ENCODE measurements at places on chromosomes 4 and X.

GRCh38 chr4:163300445-163300844, 32.0 kb downstream of the NPY1R start:
- DNase-seq: no peak

GRCh38 chr4:88098993-88099752, 59.3 kb downstream of the ABCG2 start:
- no peak for DNase-seq

GRCh38 chr4:176545872-176546271, 226.1 kb downstream of the SPCS3 start:
- no peak for DNase-seq

- no peak for DNase-seq
These were observed 76.7 kb downstream of the CCNB3 start for GRCh38 chrX:50281253-50281652.

- DNase-seq: no peak
These were observed 81.5 kb upstream of the SMIM10 start for GRCh38 chrX:134909261-134909660.

DNA sequence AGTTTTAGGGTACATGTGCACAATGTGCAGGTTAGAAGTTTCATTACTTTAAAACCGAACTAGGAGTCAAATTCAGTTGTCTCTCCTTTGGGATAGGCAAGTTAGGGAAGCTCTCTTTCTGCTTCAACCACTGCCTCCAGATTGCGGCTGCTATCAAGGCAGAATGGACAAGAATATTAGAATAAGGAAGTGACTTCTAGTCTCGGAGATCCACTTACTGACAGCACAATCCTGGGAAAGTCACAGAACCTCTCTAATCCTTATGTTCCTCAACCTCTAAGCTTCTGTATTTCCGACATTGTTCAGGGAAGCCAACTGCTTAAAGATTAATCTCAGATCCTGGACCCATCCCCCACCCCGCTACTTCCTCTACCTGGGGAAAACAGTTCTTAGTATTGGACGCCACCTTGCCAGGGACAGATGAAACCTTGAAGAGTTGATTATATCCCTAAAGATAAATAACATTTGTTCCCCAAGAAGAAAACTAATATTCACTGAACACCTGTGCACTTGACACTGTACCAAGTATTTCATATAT, 2.1 kb downstream of the NUP62CL start:
- no peak for DNase-seq

DNA sequence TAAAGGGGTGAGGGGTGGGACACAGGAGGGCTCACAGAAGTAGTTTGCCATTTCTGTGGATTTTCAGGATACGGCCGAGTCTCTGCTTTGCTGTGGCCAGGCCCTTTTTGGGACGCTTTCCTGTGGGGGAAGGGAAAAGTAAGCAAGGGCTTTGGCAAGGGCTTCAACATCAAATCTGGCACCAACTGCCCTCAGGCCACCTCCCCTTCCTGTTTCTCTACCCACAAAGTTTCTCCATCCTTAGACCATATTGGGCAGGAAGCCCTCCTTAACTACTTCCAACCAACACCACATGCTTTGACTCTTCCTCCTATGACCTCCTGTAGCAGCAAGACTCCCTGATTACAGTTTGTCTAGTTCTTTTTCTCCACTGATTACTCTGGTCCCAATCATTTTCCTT, 105.1 kb downstream of the PHF8 start:
- no peak for DNase-seq

DNA sequence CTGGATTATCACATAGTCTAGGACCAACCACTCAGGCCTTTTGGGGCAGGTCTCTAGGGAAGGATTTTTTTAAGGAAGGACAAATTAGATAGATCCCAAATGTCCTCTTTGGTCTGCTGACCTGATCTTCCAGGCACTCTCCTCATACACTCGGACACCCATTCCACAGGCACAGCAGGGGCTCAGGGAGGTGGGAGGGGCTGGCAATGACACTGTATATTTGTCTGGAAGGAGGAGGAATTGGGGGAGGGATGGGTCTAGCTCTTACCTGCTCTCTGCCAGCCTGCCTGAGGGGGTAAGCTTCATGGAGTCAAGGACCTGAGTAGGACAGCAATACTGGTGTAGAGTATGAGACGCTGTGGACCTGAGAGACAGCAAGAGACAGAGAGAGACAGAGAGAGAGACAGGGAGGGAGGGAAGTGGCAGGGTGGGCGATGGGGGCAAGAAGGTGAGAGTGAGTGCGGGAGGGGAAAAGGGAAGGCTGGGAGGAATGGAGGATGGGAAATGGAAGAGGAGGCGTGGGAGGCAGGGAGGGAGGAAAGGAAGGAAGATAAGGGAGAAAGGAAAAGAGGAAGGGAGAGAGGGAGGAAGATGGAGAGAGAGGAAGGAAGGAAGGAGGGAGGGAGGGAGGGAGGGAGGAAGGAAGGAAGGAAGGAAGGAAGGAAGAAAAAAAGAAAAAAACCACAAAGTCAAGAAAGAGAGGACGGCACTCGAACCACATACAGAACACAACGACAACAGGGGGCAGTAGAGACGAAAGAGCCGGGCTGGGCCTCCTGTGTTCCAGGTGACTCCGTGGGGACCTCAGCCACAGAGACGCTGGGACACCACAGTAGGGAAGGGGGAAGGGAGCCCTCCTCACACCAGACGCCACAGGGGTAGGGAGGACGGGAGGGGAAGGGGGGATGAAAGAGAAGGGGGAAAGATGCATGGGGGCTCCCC, 1.8 kb downstream of the IQSEC2 start:
- DNase-seq: peak; percentile 5

DNA sequence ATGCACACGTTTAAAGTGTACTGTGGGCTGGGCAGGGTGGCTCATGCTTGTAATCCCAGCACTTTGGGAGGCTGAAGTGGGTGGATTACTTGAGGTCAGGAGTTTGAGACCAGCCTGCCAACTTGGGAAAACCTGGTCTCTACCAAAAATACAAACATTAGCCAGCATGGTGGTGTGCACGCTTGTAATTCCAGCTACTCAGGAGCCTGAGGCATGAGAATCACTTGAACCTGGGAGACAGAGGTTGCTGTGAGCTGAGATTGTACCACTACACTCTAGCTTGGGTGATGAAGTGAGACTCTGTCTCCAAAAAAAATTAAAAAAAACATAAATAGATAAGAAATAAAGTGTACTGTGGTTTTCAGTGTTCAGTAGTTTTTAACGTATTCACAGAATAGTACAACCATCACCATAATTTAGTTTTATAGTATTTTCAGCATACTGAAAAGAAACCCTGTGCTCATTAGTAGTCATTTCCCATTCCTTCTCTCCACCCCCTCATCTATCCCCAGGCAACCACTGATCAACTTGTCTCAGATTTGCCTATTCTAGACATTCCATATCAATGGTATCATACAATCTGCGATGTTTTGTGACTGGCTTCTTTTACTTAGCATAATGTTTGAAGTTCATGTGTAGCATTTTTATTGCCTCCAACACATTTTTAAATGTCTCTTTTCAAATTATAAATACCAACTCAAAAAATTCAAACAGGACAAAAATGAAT, 19.1 kb downstream of the SLAIN2 start:
- no peak for DNase-seq

GRCh38 chrX:133513123-133513522, 97.8 kb upstream of the GPC4 start:
- DNase-seq: no peak

- DNase-seq: no peak
These were observed 59.0 kb upstream of the PPP2R3B start for GRCh38 chrX:445727-446126.

GRCh38 chr4:16503421-16504100, 277.3 kb upstream of the TAPT1 start:
- DNase-seq: no peak

GRCh38 chrX:129762448-129762847, 17.3 kb upstream of the SASH3 start:
- DNase-seq: no peak

- DNase-seq: no peak
These were observed 47.8 kb downstream of the FHDC1 start for GRCh38 chr4:152983774-152984411.

GRCh38 chrX:1464971-1465285, 12.2 kb upstream of the ASMTL start:
- no peak for DNase-seq

DNA sequence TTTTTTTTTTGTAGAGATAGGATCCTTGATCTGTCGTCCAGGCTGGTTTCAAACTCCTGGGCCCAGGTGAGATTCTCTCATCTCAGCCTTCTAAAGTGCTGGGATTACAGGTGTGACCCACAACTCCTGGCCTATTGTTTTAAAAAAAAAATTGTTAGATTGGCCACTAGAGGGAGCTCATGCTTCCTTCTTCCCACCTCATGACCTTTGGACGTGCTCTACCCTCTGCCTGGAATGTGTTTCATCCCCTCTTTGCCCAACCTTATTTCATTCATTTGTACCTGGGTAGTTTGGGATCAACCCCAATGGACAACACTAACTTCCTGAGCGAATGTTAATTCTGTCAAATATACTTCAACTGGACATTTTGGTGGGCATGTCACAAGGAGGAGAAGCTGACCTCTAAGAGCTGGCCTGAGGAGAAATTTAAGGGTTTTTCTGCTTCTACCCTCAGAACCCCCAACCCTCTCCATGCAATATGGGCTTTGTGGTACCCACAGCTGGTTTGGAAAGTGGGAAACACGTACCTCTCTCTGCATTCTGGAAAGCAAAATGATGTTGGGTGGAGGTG, 6.4 kb downstream of the PPEF2 start:
- DNase-seq: peak; percentile 43

DNA sequence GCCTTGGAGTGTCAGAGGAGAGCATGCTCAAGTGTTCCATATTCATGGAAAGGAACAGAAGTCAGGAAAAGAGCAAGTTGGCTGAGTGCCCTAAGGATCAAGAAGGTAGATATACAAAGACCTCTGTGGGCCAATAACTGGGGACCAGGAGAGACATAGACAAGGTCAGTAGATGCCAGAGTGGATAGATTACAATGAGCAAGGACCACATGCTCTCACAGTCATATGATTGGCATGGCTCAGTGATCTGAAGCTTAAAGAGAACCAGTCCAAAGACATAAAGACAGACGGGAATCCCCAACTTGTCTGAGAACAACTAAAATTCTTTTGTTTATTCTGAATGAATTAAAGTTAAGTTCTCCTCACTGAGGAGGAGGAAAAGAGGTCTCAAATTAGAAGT, 289.7 kb downstream of the HS3ST1 start:
- no peak for DNase-seq
